ENCODE measurements at places on chromosomes 13 and 19.

- DNase-seq, result no peak
Measured at GRCh38 chr13:26784704-26785639, 24.4 kb upstream of the GPR12 start.

DNA sequence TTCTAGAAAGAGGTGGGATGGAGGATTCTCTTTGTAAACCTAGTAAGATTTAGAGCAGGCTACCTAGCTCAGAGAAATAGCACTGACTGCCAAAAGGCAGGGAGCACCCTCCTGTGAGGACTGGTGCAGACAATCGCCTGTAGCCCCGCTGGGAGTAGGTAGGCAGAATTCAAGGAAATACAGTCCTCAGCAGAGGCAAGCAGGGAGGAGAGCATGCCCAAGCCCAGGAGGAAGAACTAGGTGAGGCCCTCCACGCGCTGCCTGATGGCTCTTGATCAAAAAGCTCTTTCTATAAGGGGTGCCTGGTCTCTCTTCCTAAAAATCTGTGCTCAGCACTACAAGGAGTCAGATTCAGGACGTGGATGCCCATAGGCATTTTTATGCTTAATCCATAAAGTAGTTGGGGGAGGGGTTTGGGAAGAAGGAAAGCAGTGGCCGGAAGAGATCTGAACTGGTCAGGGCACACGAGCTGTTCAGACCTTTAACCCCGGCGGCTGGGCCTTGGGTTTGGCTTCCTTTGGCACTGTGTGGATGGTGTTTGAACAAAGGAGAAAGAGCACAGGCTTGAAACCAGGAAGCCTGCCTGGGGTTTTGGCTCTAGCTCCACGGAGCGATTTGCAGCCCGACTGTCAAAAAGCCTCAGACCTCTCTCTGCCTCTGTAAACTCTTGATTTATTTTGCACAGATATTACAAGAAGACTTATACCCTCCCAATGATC lies 320.6 kb downstream of the FOXO1 start:
- no peak for DNase-seq

DNA sequence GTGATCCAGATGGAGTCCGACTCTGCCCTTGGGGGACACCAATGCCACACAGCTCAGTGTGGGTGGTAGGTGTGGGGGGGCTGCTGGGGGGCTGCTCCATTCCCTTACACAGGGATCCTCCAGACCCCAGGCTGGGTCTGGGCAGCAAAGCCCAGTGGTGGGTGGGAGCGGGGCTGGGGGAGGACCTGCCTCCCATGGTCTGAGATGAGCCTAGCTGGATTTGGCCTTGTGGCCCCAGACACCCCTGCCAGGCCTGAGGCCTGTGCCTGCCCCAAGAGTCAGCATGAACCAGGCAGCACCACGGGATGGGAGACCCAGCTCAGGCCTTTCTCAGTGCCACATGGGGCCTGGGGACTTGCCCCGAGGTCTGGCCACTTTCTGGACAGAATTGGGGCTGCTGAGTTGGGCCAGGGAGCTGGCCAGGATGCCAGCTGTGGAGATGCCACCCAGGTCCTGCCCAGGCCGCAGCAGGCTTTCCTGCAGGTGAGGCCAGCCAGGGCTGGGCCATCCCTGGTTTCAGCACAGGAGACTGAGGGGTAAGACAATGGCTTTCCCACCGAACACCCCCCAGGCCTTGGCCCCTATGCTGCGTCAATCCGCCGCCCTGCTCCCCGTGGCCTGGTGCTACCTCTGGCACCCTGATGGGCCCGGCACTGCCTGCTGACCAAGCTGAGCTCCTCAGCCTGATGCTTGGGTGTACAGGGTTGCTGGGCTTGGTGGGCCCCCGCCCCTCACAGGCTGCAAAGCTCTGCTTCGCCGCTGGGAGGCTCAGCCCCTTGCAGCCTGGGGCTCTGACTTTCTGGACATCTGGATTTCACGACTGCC lies 24.2 kb downstream of the CEBPG start:
- peak; percentile 42 for DNase-seq

DNA sequence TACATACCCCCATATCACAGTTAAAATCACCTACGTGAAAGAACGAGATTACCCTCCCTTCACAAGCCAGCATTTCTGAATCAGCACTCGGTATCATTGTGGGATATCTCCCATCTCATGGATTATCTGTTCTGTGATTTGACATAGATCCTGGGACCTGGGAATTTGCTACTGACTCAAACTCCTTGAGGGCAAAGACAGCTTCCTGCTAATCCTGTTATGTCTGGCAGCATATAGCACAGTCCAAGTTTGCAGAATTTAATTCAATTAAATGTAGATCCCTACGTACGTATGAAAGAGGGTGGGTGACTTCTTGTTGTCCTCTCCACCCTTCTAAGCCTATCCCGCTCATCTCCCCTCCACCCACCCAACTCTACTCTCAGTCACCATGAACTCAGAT lies 476.5 kb downstream of the KLF5 start:
- DNase-seq, result no peak

DNA sequence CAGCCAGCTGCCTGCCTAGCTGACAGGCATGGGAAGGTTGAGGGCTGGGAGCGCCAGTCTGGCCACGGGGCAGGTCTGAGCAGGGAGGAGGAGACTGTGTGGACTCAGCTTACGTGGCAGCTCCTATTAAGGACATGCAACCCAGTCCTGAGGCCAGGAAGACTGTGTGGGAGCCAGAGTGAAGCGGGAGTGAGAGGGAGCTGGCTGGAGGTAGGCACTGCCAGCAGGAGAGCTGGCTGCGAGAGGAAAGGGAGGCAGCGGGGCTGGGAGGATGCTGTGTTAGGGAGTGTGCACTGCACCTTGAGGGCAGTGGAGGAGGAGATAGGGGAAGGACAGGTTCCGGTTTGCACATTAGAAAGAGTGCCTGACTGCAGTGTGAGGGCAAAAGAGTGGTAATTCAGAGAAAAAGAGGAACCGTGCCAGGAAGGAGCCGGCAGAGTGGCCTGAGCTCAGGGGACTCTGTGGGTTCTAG lies 99.2 kb downstream of the SLC7A1 start:
- DNase-seq, result peak; percentile 47

GRCh38 chr13:80334597-80335260 lies 6.2 kb downstream of the SPRY2 start:
- DNase-seq, result no peak

DNA sequence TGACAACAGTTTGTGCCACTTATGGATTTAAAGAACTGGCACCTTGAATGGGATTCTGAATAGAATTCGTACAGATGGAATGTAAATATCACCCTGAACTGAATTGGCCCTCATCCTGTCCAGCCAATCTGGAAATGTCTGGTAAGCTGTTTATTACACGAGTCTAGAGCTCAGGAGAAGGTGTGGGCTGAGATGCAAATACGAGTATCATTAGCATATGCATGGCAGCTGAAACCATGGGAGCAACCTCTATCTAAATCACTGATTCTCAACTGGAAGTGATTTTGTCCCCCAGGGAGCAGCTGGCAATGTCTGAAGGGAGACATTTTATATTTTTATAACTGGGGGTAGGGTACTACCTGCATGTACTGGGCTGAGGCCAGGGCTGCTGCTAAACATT lies 15.6 kb upstream of the VWA8 start:
- DNase-seq, result no peak

- no peak for DNase-seq
Measured at GRCh38 chr13:43077906-43078305, 54.5 kb downstream of the DNAJC15 start.

DNA sequence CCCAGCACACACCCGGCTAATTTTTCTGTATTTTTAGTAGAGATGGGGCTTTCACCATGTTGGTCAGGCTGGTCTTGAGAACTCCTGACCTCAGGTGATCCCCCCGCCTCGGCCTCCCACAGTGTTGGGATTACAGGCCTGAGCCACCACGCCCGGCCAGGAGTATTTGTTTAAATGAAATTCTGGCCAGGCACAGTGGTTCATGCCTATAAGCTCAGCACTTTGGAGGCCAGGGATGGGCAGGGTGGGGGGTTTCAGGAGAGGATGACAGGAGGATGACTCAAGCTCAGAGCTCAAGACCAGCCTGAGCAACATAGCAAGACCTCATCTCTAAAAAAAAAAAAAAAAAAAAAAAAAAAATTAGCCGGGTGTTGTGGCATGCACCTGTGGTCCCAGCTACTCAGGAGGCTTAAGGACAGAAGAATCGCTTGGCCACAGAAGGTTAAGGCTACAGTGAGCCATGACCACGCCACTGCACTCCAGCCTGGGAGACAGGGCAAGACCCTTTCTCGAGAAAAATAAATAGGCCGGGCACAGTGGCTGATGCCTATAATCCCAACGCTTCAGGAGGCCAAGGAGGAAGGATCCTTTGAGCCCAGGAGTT lies 8.2 kb upstream of the DHDH start:
- DNase-seq, result peak; percentile 32

GRCh38 chr13:22162889-22163288 lies 492.0 kb downstream of the FGF9 start:
- no peak for DNase-seq

DNA sequence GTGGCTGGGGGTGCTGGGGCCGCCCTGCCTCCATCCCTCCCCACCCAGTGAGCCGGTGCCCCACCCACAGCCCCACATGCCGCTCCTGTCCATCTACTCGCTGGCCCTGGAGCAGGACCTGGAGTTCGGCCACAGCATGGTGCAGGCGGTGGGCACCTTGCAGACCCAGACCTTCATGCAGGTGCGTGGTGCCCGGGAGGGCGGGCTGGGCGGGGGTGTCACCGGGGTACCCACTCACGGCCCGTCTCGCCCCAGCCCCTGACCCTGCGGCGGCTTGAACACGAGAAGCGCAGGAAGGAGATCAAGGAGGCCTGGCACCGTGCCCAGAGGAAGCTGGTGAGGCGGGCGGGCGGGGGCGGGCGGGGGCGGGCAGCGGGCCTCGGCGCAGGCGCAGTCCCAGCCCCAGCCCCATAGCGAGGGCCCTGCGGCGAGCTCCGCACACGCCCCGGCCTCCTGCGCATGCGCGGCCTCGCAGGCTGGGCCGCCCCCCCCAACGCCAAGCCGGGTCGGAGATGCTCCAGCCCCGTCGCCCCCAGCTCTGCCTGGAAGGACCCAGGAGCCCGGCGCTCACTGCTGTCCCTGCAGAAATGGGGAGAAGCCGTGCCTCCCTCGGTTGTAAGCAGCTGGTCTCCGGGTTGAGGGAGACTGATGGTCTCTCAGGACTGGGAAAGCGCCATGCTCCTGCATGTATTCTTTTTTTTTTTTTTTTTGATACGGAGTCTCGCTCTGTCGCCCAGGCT lies 7.7 kb downstream of the ARHGAP45 start:
- DNase-seq, result peak; percentile 96

- peak; percentile 48 for DNase-seq
Measured at GRCh38 chr13:60654415-60654814, 257.4 kb downstream of the TDRD3 start.

DNA sequence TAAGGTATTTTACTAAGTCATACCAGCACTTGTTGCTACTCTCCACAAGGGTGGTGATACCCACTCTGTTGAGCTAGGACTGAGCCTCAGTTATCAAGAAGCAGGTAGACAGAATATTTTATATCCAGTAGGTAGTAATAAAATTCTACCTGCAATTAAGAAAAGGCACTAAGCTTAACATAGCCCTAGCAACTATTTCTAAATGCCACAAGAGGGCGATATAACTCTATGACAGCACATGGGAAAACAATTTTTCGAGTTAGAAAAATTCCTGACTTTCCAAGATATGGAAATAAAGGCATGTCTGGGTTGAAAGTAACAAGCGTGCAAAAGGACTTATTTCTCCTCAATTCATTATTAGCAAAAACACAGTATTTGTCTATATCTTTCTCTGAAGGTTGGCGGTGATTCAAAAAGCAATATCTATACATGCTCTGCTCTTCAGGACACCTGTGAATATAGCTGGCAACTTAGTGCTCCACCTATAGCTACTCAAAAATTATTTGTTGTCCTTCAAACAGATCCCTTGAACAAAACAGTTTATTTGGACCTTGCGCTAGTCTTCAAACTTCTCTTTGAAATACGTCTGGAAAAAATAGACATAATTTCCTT lies 14.7 kb downstream of the CCDC169 start:
- peak; percentile 52 for DNase-seq

GRCh38 chr13:21326155-21327031 lies 132.7 kb downstream of the ZDHHC20 start:
- DNase-seq, result no peak

GRCh38 chr13:40974460-40975407 lies 44.4 kb downstream of the ELF1 start:
- DNase-seq, result peak; percentile 43

DNA sequence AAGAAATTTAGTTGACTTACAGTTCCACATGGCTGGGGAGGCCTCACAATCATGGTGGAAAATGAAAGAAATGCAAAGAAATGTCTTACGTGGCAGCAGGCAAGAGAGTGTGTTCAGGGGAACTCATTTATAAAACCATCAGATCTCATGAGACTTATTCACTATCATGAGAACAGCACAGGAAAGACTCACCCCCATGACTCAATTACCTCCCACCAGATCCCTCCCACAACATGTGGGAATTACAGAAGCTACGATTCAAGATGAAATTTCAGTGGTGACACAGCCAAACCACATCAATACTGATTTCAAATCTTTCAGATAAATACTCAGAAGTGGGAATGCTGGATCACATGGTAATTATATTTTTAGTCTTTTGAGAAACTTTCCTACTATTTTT lies 1357.9 kb downstream of the SLITRK5 start:
- no peak for DNase-seq

GRCh38 chr19:18049385-18049784 lies 37.3 kb downstream of the IL12RB1 start:
- DNase-seq, result no peak

DNA sequence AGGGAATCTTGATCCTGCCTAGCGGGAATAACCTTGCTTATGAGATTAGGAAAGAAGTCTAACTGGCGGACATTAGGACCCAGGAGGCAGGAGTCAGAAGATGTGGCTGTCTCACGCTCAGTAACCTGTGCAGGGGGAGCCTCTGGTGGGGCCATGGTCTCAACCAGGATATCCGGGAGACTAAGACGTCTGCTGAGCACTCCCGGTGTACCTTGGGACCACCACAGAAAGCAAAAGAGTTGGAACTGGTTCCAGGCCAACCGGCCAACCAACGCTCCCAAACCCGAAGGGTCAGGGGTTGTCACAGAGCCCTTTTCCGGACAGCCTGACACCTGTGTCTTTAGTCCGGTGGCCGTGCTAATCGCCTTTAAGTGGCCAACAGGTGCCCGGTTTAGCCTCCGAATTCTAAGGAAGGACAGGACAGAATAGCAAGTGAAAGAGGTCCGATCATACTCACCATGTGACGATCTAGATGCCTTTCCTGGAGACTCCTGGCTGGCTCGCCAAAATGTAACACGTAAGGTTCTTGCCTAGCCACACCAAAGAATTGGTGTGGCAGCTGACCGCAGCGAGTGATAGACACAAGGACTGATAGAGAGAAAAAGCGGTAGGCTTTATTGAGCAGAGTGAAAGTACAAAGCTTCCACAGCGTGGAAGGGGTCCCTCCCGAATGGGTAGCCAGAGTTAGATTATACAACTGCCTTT lies 103.9 kb upstream of the DIAPH3 start:
- peak; percentile 47 for DNase-seq
